Effector memory CD4-positive, alpha-beta T cell (primary cell): ENCODE measurements at places on chromosomes 7 and 10.

- H3K27me3 ChIP-seq: no peaks in the 10 kb centered on the region
- DNase-seq: no peak
- no peaks in the 10 kb centered on the region for H3K36me3 ChIP-seq
- no peaks in the 10 kb centered on the region for H3K4me1 ChIP-seq
- H3K4me3 ChIP-seq: no peak overlapping the region
Observed at GRCh38 chr7:28890137-28890536, 68.0 kb downstream of the TRIL start.

GRCh38 chr7:69108097-69108496 is 490.2 kb upstream of the AUTS2 start:
- H3K4me1 ChIP-seq: no peaks in the 10 kb centered on the region
- no peak overlapping the region for H3K27ac ChIP-seq

- H3K4me3 ChIP-seq: no peak overlapping the region
- H3K4me1 ChIP-seq: no peaks in the 10 kb centered on the region
Observed at GRCh38 chr7:116710764-116711452, 38.9 kb downstream of the MET start.

GRCh38 chr10:98023024-98023423 is 7.4 kb downstream of the CRTAC1 start:
- no peak overlapping the region for H3K27ac ChIP-seq
- DNase-seq: no peak
- peaks cover 6% of the 10 kb centered on the region for H3K27me3 ChIP-seq
- H3K4me1 ChIP-seq: no peaks in the 10 kb centered on the region
- no peak overlapping the region for H3K4me3 ChIP-seq

DNA sequence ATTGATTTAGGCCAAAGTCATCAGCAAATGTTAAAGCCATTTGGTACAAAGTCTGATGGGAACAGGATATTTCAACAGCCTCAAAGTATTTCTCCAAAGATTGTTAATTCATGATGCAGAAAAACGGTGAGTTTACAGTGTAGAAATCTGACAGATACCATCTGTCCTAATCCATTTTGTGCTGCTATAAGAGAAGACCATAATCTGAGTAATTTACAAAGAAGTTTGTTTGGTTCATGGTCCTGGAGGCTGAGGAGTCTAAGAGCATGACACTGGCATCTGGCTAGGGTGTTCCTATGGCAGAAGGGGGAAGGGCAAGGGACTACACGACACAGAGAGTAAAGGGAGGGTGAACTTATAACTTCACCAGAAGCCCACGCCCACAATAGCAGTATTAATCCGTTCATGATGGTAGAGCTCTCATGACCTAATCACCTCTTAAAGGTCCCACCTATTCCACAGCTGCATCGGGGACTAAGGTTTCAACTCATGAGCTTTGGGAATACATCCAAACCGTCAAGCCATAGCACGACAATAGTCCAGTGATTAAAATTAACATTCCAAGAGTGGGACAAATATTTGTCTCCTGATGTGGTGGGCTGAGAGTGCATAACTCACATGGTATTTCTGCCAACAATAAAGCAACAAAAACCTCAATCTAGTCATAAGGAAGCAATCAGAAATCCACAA is 298.6 kb upstream of the AKR1E2 start:
- H3K27me3 ChIP-seq: no peaks in the 10 kb centered on the region
- no peak for DNase-seq
- H3K4me3 ChIP-seq: no peak overlapping the region
- no peaks in the 10 kb centered on the region for H3K4me1 ChIP-seq

DNA sequence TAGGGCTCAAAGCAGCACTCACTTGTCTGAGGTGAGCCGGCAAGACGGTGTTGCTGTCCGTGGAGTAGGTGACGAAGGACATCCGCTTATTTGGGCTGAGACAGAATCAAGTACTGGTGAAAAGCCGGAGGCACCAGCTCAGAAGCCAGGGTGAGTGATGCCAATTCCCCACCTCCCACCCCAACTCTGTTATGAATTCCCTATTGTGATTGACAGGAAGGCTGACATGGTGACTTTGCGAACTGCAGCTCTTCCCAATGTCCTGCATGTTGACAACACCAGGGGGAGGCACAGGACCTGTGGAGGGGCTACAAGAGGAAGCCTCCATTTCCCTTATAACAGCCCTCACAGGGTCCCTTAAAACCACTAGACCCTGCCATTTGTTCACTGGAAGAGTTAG is 52.3 kb upstream of the MSMB start:
- DNase-seq: no peak
- H3K36me3 ChIP-seq: no peaks in the 10 kb centered on the region
- H3K27ac ChIP-seq: no peak overlapping the region
- no peaks in the 10 kb centered on the region for H3K27me3 ChIP-seq
- peaks cover 45% of the 10 kb centered on the region for H3K4me1 ChIP-seq

- no peak for DNase-seq
- H3K27ac ChIP-seq: no peak overlapping the region
- no peak overlapping the region for H3K4me3 ChIP-seq
- H3K27me3 ChIP-seq: no peaks in the 10 kb centered on the region
Observed at GRCh38 chr7:111558991-111559390, 3.3 kb downstream of the IMMP2L start.
